Stimulated activated CD4-positive, alpha-beta T cell treated with anti-CD3 and anti-CD28 coated beads, Interleukin-12 subunit alpha, Interleukin-12 subunit beta, amount 100 ng/mL, for 24 hours (primary cell): ENCODE measurements at places on chromosomes 7 and 10.

DNA sequence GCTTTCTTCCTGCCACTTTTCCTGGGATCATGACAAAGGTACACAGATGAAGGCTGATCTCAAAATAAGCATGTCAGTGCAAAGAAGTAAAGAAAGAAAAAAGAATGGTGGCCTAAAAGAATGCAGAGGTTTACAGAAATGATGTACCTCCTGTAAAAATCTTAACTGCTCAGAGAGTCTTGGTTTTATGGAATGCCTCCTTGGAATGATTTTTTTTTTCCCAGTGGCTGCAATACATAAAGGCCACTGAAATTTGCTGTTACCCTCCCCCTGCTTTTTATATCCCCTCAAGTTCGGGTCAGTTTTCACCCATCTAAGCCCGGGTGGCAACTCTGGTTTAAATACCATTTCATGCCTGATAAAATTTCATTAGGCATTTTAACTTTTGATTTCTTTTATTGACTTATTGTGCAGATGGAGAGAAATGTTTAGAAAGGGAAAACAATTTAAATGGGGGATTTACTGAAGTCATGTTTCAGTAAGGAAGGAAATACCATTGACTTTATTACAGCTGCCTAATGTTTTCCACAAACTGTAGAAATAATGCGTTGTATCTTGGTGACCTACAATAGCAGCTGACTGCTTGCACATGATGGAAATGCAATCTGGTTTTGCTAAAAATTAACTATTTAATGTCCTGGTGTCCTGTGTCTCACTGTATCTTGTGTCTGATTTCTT lies 102.5 kb downstream of the SAMD9 start:
- no peak for DNase-seq

DNA sequence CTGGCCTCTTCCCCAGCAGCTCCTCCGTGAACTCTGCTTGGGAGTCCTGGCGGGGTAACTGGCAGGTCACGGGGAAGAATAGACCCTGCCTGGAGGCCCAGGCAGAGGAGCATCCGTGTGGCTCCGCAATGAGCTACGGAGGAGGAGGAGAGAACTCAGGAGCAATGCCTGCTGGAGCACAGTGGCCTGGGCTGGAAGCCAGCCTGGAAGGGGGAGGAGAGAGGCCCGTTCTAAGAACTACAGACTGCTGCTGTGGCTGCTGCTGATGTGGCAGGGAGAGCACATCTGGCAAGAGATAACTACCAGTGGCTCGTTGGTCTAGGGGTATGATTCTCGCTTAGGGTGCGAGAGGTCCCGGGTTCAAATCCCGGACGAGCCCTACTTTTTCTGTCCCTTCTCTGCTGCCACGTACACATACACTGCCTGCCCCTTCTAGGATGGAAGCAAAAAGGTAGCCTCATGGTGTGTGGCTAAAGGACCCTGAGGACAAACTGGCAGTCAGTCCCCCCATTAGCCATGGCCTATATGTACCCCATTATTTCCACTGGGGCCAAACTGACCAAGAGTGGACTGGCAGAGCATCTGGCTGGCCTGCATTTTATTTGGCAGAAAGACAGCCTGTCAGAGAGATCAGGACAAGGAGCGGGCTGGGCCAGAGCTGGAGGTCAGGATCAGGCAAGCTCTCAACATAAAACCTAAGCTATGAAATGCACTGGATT lies 7.7 kb upstream of the OPN1SW start:
- no peak for DNase-seq

- no peak for DNase-seq
Observed at GRCh38 chr7:37356911-37357636, 91.6 kb downstream of the ELMO1 start.

- DNase-seq: no peak
Observed at GRCh38 chr7:33970536-33970935, 65.2 kb downstream of the BMPER start.

GRCh38 chr10:122234416-122234815 lies 36.7 kb upstream of the BTBD16 start:
- no peak for DNase-seq

GRCh38 chr7:43111630-43112458 lies 603 bp upstream of the HECW1 start:
- no peak for DNase-seq

DNA sequence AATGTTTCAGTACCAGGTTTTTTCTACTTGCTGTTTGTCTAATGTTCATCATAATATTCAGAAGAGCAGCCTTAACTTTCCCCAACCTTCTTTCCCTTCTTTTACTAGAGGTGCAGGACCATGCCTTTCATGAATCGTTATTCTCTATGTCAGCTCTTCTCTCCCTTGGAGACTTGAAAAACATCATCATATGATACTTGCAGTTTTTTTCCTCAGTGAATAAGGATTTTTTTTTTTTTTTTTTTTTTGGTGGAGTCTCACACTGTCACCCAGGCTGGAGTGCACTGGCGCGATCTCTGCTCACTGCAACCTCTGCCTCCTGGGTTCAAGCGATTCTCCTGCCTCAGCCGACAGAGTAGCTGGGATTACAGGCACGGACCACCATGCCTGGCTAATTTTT lies 30.1 kb downstream of the SMNDC1 start:
- DNase-seq: no peak

DNA sequence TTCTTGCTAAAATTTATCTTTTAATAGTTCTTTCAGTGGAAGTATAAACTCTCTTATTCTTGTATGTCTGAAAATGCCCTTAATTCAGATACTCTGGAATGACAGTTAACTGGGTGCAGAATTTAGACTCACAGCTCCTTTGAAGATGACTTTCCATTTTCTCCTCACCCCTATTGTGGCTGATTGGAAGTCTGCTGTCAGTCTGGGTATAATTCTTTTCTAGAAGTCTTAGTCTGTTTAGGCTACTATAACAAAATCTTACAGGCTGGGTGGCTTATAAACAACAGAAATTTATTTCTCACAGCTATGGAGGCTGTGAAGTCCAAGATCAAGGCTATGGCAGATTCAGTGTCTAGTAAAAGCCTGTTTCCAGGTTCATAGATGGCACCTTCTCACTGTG lies 145.2 kb upstream of the GDF10 start:
- no peak for DNase-seq

- DNase-seq: no peak
Observed at GRCh38 chr7:116229366-116229765, 19.0 kb downstream of the TES start.

DNA sequence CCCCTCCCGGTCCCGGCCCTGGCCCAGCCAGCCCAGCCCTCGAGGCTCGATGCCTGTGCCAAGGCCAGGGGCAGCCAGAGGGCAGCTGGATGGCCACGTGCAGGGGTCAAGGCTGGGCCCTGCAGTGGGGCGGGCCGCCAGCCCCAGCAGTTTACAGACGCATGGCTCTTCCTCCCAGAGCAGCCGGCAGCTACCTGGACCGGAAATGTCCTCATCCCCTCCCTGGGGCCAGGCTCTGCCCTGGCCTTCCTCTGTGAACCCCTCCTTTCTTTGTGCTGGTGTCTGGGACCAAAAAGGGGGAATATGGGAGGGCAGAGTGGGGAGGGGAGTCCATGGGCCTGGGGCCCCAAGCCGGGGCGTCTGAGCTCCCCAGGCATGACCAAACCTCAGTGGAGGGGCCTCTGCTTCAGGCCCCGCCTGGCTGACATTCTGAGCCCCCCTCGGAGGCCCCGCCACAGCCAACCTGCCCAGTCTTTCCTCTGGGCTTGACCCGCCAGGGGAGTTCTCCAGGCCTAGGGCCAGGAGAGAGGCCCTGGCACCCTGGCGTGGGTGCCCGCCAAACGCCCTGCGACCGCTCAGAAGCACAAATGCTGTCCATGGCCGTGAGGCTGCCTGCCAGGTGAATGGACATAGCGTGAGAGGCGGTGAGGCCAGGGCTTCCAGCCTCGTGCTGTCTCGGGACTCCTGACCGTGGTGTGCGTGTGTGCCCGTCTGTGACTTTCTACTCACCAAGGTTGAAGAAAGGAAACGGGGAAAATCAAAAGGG lies 24.7 kb upstream of the AMZ1 start:
- DNase-seq: no peak

- no peak for DNase-seq
Observed at GRCh38 chr7:27652518-27652917, 10.2 kb downstream of the HIBADH start.

GRCh38 chr7:2805213-2805944 lies 38.7 kb downstream of the GNA12 start:
- DNase-seq: no peak

DNA sequence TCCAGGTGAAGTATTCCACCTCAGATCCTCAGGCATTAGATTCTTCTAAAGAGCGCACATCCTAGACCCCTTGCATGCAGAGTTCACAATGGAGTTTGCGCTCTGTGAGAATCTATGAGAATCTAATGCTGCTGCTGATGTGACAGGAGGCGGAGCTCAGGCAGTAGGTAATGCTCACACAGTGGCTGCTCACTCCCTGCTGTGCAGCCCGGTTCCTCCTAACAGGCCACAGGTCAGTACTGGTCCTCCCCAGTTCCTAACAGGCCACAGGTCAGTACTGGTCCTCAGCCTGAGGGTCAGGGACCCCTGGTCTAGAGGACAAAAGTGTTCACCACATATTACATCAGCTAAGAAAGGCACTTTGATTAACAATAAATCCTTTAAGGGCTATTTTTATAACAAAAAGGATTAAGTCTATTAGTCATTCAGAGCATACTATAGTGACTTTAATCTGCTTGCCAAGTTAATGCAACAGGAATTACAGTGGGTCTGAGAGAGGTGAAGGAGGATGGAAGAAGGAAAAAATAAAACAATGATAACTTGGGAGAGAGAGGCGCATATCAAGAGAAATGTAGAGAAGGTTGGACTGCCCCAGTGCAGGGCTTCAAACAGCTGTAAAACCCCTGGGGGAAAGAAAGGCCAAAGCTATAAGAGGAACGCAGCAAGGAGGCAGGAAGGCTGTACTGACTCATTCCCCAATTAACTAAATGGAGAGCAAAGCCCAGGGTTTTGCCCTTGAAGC lies 49.2 kb downstream of the CUL2 start:
- DNase-seq: no peak

DNA sequence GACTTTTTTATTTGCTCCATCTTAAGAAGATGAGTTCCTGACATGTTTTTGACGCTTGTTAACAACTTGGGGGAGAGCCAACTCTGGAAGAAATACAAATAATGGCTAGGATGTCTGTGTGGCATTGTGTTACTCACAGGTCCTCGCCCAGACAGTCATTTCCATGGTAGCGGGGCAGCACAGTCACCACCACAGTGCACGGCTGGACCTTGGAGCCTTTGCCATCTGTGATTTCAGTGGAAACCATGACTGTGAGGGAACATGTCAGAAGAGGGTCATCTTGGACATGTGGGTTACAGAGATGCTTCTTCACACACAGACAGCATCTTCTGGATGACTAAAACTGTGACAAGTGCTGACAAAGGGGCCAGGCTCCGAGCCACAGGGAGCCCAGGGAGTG lies 74.5 kb downstream of the PKD1L1 start:
- DNase-seq: no peak

DNA sequence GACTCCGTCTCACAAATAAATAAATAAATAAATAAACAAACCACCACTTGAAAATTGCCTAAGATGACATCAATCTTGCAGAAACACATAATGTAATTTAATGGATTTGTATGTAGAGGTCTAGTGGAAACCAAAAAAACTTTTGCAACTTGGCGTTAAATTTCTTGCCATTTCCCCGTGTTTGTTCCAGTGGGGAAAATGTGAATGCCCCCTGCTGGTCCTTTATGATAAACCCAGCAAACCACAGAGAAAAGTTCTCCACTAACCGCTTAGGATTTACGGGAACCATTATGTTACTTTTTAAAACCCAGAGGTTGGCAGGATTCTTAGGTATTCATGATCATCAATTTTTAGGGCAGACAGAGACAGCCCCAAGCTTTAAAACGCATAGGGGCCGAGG lies 32.5 kb downstream of the LAMB4 start:
- no peak for DNase-seq

DNA sequence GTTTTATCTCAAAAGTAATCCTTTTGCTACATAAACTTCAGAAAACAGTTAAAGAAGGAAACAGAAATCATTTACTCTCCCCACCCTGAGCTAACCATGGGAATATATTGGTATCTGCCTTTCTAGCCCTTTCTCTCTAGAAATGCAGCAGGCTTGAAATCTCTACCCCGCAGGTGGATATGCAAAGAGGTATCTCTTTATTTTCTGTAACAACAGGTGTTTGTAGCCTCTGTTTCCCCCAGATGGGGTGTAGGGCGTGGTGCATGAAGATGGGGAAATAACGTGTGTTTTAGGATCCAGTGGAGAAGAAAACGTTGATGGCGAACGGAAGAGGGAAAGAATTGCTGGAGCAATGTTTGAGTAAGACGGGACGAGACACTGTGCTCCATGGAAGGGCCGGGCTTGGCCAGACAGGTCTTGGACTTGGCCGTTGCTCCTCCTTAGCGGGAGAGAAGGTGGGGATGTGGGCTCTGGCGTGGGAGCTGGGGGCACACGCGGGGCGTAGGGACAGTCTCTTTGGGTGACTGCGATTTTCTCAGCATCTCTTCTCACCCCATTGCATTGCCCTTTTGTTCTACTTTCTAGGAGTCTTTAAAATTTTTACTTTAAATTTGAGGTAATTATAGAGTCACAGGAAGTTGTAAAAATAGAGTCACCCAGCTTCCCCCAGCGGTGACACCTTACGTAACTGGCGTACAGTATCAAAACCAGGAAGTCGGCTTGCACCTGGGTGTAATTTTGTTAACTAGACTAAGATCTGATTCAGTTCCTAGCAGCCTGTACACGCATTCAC lies 82.9 kb downstream of the ELFN1 start:
- DNase-seq: no peak

- no peak for DNase-seq
Observed at GRCh38 chr10:117334066-117334465, 41.2 kb downstream of the PDZD8 start.

- no peak for DNase-seq
Observed at GRCh38 chr10:6002809-6003510, 25.6 kb upstream of the IL15RA start.
